ENCODE measurements at places on chromosomes 3 and 15.

- no peak for DNase-seq
These were observed 31.8 kb downstream of the GPR176 start for GRCh38 chr15:39888243-39888642.

DNA sequence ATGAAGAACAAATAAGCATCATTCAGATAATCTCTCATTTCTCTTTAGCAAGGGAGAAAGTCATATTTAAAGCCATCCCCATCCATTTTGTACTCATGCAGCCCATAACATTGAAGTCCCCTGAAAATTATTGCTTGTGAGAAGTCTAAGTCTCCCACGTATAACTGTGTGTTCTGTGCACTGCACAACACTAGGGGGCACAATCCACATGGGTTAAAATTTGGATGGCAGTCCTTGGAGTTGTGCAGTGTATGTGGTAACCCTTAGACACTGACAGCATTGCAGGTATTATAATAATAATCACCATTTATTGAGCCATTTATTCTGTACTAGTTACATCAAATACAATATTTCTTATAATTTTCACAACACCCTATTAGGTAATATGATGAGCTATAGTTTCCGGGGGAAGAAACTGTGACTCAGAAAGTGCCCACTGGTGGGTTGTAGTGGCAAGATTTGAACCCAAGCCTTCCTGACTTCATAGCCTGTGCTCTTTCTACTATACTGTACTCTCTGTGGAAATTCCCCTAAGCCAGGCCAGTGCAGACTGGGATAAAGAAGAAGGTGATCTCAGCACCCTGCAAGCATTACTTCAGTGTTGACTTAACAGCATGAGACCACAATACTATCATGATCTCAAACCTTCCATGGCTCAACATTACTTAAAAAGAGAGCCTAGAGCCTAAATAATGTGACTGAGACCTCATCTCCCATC, 15.7 kb downstream of the KCNAB1 start:
- DNase-seq = no peak

DNA sequence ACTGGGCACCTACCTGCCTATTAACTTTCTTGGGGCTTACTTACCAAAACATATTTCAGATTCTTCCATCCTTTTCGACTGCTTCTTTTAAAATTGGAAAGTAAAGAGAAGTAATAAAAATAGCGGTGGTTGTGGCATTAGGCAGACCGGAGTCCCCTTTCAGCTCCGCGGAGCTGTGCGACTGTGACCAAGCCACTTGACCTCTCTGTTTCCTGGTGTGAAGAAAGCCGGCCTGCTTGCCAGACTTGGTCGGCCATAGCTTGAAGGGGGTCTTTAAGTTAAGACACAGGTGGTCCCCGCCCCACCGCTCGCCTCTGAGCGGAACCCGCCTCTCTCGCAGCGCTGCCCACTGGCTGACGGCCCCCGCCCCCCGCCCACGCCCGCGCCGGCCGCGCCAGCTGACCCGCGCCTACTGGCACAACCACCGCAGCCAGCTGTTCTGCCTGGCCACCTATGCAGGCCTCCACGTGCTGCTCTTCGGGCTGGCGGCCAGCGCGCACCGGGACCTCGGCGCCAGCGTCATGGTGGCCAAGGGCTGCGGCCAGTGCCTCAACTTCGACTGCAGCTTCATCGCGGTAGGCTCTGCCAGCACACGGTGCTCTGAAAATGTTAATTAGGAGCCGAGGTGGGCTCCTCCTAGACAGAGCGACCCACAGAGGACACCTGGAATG, 18.3 kb downstream of the NOX5 start:
- no peak for DNase-seq

- no peak for DNase-seq
These were observed 13.7 kb downstream of the SERPINI1 start for GRCh38 chr3:167749209-167749608.

DNA sequence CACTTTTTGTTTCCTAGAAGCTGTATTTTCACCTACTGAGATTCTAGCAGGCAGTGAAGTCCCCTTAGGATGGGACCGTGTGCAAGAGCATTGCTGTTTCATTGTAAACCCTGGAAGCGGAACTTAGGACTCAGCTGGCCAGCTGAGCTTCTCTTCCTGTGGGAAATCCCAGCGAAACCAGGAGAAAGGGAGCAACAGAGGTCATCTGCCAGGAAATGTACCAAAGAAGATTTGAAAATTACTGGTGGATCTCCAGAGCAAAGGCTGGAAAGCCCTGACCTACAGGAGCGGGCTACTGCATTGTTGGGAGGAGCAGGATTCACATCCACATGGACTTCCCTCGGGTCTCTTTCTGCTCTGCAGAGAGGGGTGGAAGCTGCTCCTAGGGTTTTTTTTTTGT, 7.6 kb upstream of the ADPRH start:
- DNase-seq = no peak

- DNase-seq = no peak
These were observed 166.5 kb upstream of the TMCO5A start for GRCh38 chr15:37767841-37768455.

- no peak for DNase-seq
These were observed 49.9 kb downstream of the ALDH1A2 start for GRCh38 chr15:58015565-58015964.

DNA sequence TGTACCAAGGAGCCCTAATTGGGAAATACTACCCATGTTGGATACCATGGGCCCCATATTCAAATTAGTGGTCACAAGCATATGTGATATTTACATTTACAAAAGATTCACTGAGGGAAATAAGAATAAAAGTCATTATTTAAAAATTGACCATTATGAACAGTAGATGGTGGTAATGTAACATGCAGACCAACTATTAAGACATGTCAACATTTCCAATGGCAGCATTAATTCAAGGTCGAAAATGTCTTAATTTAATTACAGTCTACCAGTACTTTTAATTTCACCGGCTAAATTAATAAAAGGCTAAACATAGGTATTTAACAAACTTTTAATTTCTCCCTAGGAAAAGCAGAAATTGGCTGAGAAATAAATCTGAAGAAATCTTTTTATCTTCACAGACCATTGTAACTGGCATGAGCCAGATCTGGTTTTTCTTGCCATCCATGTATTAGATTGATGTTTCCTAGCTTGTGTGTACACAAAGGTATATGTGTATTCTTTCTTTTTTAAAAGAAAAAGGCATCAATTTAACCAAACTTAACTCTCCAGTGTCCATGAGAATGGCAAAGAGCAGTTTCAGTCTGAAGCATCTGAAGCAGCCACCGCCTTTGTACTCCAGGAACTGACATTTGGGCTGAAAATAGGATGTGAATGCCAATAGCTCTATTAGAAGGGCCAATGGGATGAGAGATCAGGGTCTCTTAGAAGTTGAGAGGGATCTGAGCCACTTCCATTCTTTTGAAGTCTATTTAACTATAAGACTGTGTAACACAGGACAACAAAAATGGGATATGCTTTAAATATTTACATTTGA, 26.6 kb downstream of the NEK11 start:
- no peak for DNase-seq

GRCh38 chr3:72901840-72902239, 14.0 kb downstream of the GXYLT2 start:
- no peak for DNase-seq

DNA sequence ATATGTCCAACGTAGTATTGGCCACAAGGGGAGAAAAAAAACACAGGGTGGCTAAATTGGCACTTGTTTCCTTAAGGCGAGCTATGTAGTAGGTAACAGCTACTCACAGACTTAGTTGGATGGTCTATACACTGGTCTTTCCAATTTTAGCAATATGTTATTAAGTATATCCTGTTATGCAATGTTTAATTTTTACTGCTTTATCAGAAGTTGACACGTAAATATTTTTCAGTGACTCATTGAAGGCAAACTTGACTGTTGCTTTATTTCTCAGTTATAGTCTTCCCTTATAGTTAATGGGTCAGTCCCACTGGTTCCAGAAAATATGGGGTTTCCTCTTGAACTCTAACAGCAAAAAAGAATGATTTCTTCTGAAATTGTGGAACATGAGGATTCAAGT, 46.5 kb downstream of the ADPGK start:
- no peak for DNase-seq

DNA sequence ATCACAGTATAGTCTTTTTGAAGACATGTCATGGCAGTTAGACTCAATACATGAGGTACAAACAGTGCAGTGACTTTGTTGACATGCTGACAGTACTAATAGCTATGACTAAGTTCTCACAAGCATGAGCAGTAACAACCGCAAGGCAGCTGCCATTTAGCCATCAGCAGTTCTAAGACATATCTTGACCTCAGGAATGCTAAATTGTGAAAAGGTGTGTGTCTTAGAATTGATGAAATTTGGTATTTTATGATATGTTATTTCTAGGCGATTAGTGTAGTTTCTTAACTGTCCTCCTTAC, 60.7 kb upstream of the FURIN start:
- no peak for DNase-seq

- DNase-seq = no peak
These were observed 491.3 kb downstream of the TAFA4 start for GRCh38 chr3:68441054-68441453.
